Type B pancreatic cell (in vitro differentiated cells): ENCODE measurements at places on chromosomes 5 and 9. TPM values are rescaled to one million over a fixed set of nuclear protein-coding genes. Genes with fewer than 3 reads are reported as not detected.

Gene CDC20B
- 0.38 and 0.92 TPM in 2 replicates for total RNA-seq

Gene GZMA
- not detected in 2 replicates for total RNA-seq

Gene DOK3
- total RNA-seq = 6.2 and 6.9 TPM in 2 replicates

Gene GLRA1
- 0.39 and 0.79 TPM in 2 replicates for total RNA-seq

Gene EPB41L4B
- total RNA-seq = 14.4 and 29.1 TPM in 2 replicates

Gene TNC
- 16.1 and 95.2 TPM in 2 replicates for total RNA-seq

Gene DOCK8
- 5.1 and 18.6 TPM in 2 replicates for total RNA-seq

Gene GARIN3
- total RNA-seq = not detected in 2 replicates

Gene PCDHGB2
- 0.94 and 0.95 TPM in 2 replicates for total RNA-seq

Gene DDX31
- total RNA-seq = 16.0 and 19.6 TPM in 2 replicates

Gene WWC1
- 80.1 and 183 TPM in 2 replicates for total RNA-seq

Gene DAB2IP
- 49.7 and 57.2 TPM in 2 replicates for total RNA-seq

Gene TAF1L
- not detected in 2 replicates for total RNA-seq

Gene RANBP3L
- 0.53 TPM in 1 of 2 replicates, not detected in the other for total RNA-seq

Gene ATP10B
- 4.0 and 4.6 TPM in 2 replicates for total RNA-seq

Gene APC
- 47.7 and 48.6 TPM in 2 replicates for total RNA-seq

Gene NR4A3
- 2.0 and 3.4 TPM in 2 replicates for total RNA-seq

Gene CHMP5
- 51.4 and 53.7 TPM in 2 replicates for total RNA-seq

Gene PCDHA1
- 0.45 TPM in 1 of 2 replicates, not detected in the other for total RNA-seq

Gene CFAP77
- 1.5 TPM in 1 of 2 replicates, not detected in the other for total RNA-seq

Gene RNF208
- total RNA-seq = 12.1 and 15.7 TPM in 2 replicates

Gene HAPLN1
- total RNA-seq = 3.1 and 5.5 TPM in 2 replicates

Gene IL3
- not detected in 2 replicates for total RNA-seq

Gene ADAMTS2
- total RNA-seq = 7.7 and 9.2 TPM in 2 replicates

Gene CCNJL
- 7.2 and 16.6 TPM in 2 replicates for total RNA-seq

Gene SLC38A9
- 35.6 and 36.6 TPM in 2 replicates for total RNA-seq

Gene RUFY1
- total RNA-seq = 41.2 and 51.6 TPM in 2 replicates

Gene CDC26
- total RNA-seq = 33.9 and 34.8 TPM in 2 replicates

Gene DMRT2
- total RNA-seq = 11.4 and 18.8 TPM in 2 replicates

Gene KIF20A
- 20.5 and 61.0 TPM in 2 replicates for total RNA-seq

Gene NDST1
- total RNA-seq = 96.5 and 101 TPM in 2 replicates

Gene NEUROG1
- total RNA-seq = 3.7 TPM in 1 of 2 replicates, not detected in the other

Gene CDKN2B-AS1
- total RNA-seq = 0.58 and 1.5 TPM in 2 replicates

Gene TMC1
- total RNA-seq = not detected in 2 replicates

Gene MYORG
- 11.6 and 24.5 TPM in 2 replicates for total RNA-seq

Gene TUT7
- total RNA-seq = 26.5 and 49.9 TPM in 2 replicates

Gene PCDHGB4
- 13.0 and 15.6 TPM in 2 replicates for total RNA-seq

Gene FOXD4
- total RNA-seq = 0.17 and 0.75 TPM in 2 replicates

Gene ADAMTS13
- total RNA-seq = 4.4 and 12.9 TPM in 2 replicates

Gene CENPK
- total RNA-seq = 17.6 and 36.9 TPM in 2 replicates

Gene SH3RF2
- 11.2 and 20.8 TPM in 2 replicates for total RNA-seq

Gene GHR
- total RNA-seq = 2.6 and 6.5 TPM in 2 replicates

Gene IFNK
- total RNA-seq = not detected in 2 replicates
